ENCODE measurements at places on chromosomes 3 and 15. TPM values are rescaled to one million over a fixed set of nuclear protein-coding genes. Genes with fewer than 3 reads are reported as not detected.

DNA sequence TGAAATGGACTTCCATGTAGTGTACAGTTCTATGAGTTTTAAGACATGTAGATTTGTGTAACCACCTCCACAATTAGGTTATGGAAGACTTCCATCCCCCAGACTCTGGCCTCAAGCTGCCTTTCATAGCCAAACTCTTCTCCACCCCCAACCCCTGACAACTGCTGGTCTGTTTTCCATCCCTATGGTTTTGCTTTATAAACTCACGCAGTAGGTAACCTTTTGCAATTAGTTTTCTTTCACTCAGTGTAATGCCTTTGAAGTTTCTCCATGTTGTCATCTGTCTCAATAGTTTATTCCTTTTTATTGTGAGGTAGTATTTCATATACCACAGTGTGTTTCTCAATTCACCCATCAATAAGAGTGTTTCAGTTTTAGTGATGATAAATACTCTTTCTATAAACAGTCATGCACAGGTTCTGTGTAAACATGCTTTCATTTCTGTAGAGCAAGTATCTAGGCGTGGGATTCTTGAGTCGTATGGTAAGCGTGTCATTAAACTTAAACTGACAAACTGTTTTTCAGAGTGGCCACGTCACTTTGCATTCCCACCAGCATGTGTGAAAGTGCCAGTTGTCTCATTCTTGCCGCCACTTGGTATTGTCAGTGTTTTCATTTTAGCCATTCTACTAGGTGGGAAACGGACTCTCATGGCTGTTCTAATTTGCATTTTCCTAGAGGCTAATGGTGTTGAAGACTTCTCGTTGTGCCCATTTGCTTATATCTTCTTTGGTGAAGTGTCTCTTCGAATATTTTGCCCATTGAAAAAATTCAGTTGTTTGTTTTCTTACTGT, 47.3 kb upstream of the ALDH1A3 start:
- DNase-seq = no peak
- H3K4me3 ChIP-seq = no peak overlapping the region
- H3K4me1 ChIP-seq = no peaks in the 10 kb centered on the region
- H3K27ac ChIP-seq = no peak overlapping the region

DNA sequence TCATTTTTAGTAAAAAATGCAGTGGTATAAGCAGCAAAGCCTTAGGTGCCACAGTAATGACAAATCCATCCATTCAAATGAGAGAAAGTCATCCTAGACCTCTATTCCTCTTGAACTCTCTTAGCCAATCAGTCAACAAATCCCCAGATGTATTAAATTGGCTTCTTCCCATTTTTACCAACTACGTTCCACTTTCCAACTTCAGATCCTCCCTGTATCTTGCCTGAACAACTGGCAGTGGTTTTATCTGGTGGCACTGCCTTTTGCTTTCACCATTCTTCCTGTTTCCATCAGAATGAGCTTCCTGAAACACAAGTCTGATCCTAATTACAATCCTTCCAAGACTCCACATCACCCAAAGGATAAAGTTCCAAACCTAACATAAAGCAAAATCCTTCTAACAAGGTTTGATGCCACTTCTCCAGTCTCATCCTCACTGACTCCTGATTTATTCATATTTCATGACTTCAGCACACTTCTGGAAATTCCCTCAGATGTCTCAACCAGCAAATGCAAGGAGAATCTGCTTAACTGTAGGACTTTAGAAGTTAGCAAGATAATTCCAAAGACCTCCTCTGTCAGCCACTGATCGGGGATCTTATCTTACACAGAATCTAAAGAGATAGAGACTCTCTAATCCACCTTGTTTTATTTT, 69.8 kb upstream of the SLC4A7 start:
- DNase-seq = no peak
- H3K36me3 ChIP-seq = no peaks in the 10 kb centered on the region
- peaks cover 21% of the 10 kb centered on the region for H3K4me1 ChIP-seq

GRCh38 chr15:94602754-94603470, 371.6 kb downstream of the MCTP2 start:
- no peak for DNase-seq
- no peaks in the 10 kb centered on the region for H3K27me3 ChIP-seq
- no peaks in the 10 kb centered on the region for H3K4me1 ChIP-seq
- H3K27ac ChIP-seq = no peak overlapping the region
- no peaks in the 10 kb centered on the region for H3K36me3 ChIP-seq

- no peaks in the 10 kb centered on the region for H3K4me1 ChIP-seq
- no peak overlapping the region for H3K27ac ChIP-seq
- no peak for DNase-seq
- H3K4me3 ChIP-seq = no peak overlapping the region
- no peaks in the 10 kb centered on the region for H3K36me3 ChIP-seq
- H3K27me3 ChIP-seq = no peaks in the 10 kb centered on the region
Observed at GRCh38 chr15:38085114-38085513, 150.7 kb downstream of the TMCO5A start.

- no peaks in the 10 kb centered on the region for H3K36me3 ChIP-seq
- H3K27me3 ChIP-seq = no peaks in the 10 kb centered on the region
- no peak for DNase-seq
- no peak overlapping the region for H3K27ac ChIP-seq
Observed at GRCh38 chr3:133880287-133880686, 15.4 kb downstream of the RAB6B start.

DNA sequence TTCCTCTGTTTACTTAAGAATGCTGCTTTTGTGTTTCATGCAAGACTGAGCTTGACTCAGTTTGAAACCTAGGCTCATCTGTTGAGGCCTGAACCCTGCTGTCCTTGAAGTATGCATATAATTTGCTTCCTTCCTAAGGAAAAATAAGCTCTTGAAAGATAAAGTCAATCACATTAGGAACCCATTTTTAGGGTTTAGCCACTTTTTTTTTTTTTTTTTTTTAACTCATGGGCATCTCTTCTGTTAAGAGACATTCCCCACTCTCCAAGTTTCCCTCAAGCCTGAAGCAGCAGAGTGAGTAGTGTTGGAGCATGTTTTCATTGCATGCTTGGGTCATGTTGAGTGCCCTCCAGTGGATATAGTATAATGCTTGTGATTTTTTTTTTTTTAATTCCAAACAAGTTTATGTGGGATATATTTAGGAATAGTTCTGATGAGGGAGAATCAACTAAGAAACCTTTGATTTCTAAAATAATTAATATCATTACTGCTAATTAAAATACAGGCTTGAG, 3.6 kb downstream of the CTNNB1 start:
- no peak overlapping the region for H3K27ac ChIP-seq
- no peaks in the 10 kb centered on the region for H3K36me3 ChIP-seq
- no peak for DNase-seq
- H3K27me3 ChIP-seq = no peaks in the 10 kb centered on the region
- peaks cover 72% of the 10 kb centered on the region for H3K4me1 ChIP-seq
- peak overlapping the region; percentile 92 for H3K4me3 ChIP-seq

- no peak for DNase-seq
- no peaks in the 10 kb centered on the region for H3K36me3 ChIP-seq
- no peak overlapping the region for H3K27ac ChIP-seq
- H3K27me3 ChIP-seq = no peaks in the 10 kb centered on the region
- H3K4me3 ChIP-seq = no peak overlapping the region
Observed at GRCh38 chr3:20280257-20280656, 94.3 kb upstream of the SGO1 start.

DNA sequence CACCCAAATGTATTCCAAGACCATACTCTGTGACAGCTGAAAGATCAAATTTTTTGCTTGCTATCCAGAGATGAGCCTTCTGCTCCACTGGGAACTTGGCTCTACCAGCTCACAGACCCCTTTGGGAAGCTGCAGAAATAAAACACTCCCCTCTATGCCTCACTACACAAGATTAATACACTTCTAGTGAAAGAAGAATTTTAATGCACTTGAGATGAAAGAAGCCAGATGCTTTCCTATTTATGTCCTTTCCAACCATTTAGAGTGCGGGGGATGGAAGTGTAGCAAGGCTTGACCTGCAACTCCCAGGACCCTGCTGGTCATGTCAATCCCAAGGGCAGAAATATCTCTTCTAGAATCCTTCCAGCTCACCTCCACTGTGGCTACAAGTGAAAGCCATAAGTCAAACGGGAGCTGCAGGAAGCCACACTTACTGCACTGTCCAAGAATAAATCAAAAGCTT, 34.7 kb downstream of the ANXA2 start:
- H3K36me3 ChIP-seq = peaks cover 3% of the 10 kb centered on the region
- no peak overlapping the region for H3K27ac ChIP-seq
- H3K27me3 ChIP-seq = no peaks in the 10 kb centered on the region
- H3K4me1 ChIP-seq = peaks cover 39% of the 10 kb centered on the region
- no peak overlapping the region for H3K4me3 ChIP-seq

DNA sequence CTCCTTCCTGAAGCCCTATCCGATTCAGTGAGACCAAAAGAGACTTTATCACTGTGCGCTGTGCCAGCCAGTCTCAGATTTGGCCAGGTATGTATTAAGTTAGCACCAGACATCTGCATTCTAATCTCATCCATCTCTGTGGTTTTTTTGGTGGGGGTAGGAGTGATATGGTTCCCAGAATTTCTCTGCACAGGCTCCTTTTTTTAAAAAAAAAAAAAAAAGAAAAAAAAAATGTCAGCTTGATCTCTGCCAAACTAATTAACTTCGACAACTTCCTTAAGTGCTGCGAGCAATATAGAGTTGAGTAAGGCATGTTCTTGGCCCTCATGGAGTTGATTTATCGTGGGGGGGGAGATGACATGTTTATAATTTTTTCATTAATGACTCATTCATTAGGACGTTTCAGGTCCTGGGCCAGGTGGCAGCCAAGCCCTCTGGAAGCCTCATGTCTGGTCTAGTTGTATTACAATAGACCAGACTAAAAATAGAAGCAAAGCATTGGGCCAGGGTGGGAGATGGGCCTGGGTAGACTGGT, 12.9 kb downstream of the SLCO3A1 start:
- DNase-seq = no peak
- peak overlapping the region; percentile 73 for H3K27ac ChIP-seq
- H3K36me3 ChIP-seq = no peaks in the 10 kb centered on the region
- peaks cover 15% of the 10 kb centered on the region for H3K4me1 ChIP-seq
- no peaks in the 10 kb centered on the region for H3K27me3 ChIP-seq

Gene TRH
- not detected for total RNA-seq

Gene POPDC2
- total RNA-seq = 86.6 TPM

All from sigmoid colon (tissue), 7 donors.